Smooth muscle cell of the umbilical artery (primary cell): ENCODE measurements at places on chromosomes 4 and X. TPM values are rescaled to one million over a fixed set of nuclear protein-coding genes. Genes with fewer than 3 reads are reported as not detected.

Gene CT83
- not detected in 2 replicates for total RNA-seq

Gene KIT
- 0.69 and 1.5 TPM in 2 replicates for total RNA-seq

Gene CTAG1A
- not detected in 2 replicates for total RNA-seq

Gene LAMP2
- total RNA-seq, result 230 and 252 TPM in 2 replicates

Gene TMPRSS11B
- total RNA-seq, result not detected in 2 replicates

Gene MAGEA12
- not detected in 2 replicates for total RNA-seq

Gene ITIH6
- total RNA-seq, result not detected in 2 replicates

Gene SULT1E1
- total RNA-seq, result 7.5 and 9.2 TPM in 2 replicates

Gene FAM184B
- 0.05 TPM in 1 of 2 replicates, not detected in the other for total RNA-seq

Gene BEX1
- total RNA-seq, result 0.89 and 3.8 TPM in 2 replicates

Gene THOC2
- total RNA-seq, result 80.8 and 106 TPM in 2 replicates

Gene YY2
- 2.1 and 3.8 TPM in 2 replicates for total RNA-seq

Gene ENPP6
- total RNA-seq, result not detected in 2 replicates

Gene UBQLN2
- total RNA-seq, result 12.8 and 20.1 TPM in 2 replicates

Gene FABP2
- total RNA-seq, result not detected in 2 replicates

Gene AMOT
- total RNA-seq, result 5.0 and 8.2 TPM in 2 replicates

Gene FAAH2
- total RNA-seq, result under 0.01 and 0.05 TPM in 2 replicates

Gene EXOC1L
- total RNA-seq, result not detected in 2 replicates

Gene CDX4
- not detected in 2 replicates for total RNA-seq

Gene PAGE2
- total RNA-seq, result not detected in 2 replicates

Gene AVPR2
- not detected in 2 replicates for total RNA-seq

Gene BBS12
- 4.2 and 7.1 TPM in 2 replicates for total RNA-seq
